ENCODE measurements at places on chromosomes 6 and 20.
A peak's percentile ranks its signal among the peaks of the same experiment; 100 is the strongest.

- peak; percentile 78 for DNase-seq
These were observed 32.0 kb downstream of the ARHGAP40 start for GRCh38 chr20:38633577-38634093.

DNA sequence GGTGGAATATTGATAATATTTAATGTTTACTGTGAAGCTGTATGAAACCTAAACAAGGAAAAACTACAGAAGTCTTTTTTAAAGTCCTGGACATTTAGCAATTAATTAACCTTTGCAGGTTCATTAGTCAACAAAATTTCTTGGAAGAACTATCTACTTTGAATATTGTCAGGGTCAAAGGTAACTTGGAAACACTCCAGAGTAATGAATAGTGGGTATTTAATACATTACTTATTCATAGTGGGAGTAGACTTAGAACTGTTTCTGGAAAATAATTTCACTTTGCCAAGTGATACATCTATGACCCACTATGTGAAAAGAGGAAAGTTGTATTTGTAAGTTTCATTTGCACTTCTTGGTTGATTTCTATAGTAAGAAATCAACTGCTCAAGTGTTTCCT is 319.1 kb downstream of the TFAP2B start:
- no peak for DNase-seq

DNA sequence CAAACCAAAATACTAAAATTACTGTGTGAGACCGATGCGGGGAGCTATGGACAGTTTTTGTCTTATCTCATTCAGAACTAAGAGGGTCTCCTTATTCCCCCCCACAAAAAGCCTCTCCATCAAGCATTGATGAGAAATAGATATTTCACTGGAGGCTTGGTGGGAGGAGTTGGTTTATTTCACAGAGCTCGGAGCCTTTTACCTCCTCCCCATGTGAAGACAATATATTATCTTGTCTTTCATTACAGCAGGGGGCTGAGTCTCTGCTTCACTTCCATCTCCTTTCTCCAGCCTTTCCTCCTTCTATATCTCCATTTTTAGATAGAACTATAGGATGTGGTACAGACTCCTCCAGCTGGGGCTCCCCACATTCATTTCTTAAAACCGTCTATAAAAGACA is 29.9 kb upstream of the MRAP2 start:
- DNase-seq = no peak

DNA sequence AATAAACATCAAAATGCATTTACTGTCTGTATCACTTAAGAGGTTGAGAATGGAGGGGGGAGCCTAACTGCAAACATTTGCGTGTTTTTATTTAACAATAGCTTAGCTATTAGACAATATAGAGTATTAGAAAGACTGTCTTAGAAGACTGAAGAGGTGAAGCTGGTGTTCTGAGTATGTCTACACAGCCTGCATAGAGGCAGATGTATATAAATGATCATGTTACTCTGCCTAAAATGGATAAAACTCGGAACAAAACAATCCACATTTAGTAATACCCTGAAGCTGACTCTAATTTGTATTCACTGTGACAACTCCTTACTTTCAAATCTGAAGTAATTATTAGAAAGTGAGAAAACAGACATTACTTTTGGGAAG is 181.9 kb downstream of the GMPR start:
- no peak for DNase-seq

- peak; percentile 17 for DNase-seq
These were observed 170.7 kb downstream of the MYLK4 start for GRCh38 chr6:2579804-2580570.

DNA sequence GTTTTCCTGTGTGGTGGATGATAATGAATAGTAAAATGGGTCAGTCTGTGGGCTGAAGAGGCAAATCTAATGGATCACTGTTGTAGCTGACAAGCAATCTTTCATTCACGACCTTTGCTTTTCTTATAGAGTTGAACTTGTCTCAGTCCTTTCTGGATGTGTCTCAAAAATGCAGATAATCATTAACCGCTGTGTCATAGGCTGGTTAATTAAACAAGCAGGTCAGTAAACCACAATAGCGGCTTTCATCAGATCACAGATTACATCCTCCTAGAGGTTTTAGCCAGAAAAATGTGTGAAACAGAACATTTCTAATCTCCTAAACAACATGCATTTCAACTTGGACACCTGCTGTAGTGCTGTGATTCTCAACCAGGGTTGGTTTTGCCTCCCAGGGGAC is 2.5 kb upstream of the METTL24 start:
- no peak for DNase-seq

- DNase-seq = no peak
These were observed 54.8 kb upstream of the BMP6 start for GRCh38 chr6:7671076-7671475.

DNA sequence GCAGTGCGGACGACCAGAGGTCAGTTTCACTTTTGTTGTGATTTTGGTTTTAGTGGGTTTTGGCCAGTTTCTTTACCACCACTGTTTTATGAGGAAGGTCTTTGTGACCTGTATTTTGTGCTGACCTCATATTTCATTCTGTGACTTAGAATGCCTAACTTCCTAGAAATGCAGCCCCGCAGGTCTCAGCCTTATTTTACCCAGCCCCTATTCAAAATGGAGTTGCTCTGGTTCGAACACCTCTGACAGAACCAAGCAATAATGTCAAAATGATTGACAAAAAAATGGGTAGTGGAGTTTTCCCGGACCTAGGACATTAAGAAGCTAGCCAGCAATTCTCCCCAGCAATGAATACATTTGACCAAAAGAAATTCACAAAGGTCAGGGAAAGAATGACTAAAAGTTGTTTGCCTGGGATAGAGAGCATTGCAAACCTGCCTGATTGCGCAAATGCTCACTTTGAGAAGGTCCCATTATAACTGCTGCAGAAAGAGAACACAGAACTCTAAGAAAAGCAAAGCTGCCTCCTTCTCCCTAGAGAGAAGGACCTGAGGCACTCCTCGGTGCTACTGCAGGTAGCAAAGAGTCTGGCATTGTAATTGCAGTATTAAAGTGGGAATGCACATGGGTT is 288.8 kb downstream of the ADGB start:
- DNase-seq = no peak

DNA sequence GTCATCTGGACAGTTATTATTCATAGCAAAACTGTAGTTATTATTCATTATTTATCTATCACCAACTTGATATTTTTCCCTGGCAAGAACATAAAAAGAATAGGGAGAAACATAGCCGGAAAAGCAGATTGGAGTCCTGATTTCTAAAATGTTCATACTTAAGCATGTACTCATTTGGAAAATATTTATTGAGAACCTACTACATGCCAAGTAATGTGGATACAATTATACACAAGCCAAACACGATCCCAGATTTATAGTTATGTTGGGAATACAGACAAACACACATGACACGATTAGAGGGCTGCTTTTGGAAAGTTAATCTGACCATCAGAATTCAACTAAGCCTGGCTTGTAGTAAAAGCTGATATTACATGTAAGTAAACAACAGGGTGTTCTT is 30.7 kb downstream of the ARHGAP18 start:
- DNase-seq = no peak

GRCh38 chr6:11275598-11275997 is 43.1 kb upstream of the NEDD9 start:
- peak; percentile 61 for DNase-seq

DNA sequence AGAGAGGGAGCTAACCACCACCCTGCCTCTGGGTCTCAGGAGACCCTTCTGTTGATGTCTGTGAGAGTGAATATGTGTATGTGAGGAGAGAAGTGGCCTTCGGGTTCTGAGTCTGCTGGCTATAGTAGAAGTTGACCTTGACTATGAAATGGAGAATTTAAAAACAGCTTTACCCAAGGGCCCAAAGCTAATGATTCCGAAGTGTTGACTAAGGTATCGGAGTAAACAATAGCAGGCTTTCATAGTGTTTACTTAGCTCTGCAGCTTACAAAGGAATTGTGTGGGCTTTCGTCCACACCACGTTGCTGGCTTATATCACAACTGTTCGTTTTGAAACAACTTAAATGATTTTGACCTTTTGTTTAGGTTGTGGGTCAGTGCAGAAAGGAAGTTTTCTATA is 126.5 kb upstream of the JAG1 start:
- no peak for DNase-seq

DNA sequence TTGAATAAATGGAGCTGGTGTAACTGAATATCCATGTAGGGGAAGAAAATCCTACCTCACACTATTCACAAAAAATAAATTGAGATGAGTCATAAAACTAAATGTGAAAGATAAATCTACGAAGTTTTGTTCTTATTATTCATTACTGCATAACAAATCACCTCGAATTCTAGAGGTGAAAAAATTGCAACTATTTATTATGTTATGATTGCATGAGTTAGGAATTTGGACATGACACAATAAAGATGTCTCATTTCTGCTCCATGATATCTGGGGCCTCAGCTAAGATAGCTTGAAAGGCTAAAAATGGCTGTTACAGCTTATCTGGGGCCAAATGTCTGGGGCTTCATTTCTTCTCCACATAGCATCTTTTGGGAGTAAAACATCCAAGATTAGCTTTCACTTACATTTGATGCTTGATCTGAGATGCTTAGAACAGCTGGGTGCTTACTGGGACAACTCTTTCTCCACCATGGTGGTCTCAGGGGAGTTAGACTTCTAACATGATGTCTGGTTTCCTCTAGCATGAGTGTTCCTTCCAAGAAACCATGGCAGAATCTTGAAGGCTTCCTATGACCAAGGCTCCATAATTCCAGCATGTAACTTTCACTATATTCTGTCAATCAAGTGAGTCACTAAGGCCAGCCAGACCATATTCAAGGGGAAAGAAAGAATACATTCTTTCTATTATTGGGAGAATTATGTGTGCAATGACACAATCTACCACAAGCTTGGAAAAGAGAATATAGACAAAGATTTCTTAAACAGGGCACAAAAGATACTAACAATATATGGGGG is 30.1 kb downstream of the OR2B6 start:
- no peak for DNase-seq

GRCh38 chr6:56102216-56102615 is 145.2 kb downstream of the COL21A1 start:
- DNase-seq = no peak

GRCh38 chr6:10522929-10523573 is 1.9 kb downstream of the GCNT2 start:
- DNase-seq = no peak

- no peak for DNase-seq
These were observed 18.0 kb downstream of the CDH26 start for GRCh38 chr20:59976156-59976782.

- peak; percentile 47 for DNase-seq
These were observed 13.2 kb downstream of the SYTL3 start for GRCh38 chr6:158662954-158663624.

GRCh38 chr6:56038764-56039163 is 163.4 kb upstream of the BMP5 start:
- DNase-seq = no peak

Measured in suppressor macrophage (primary cell).